ENCODE measurements at places on chromosomes 11 and 22.
A peak's percentile ranks its signal among the peaks of the same experiment; 100 is the strongest.

GRCh38 chr11:37718431-37718999, 1120.5 kb upstream of the RAG2 start:
- peak; percentile 73 for DNase-seq

DNA sequence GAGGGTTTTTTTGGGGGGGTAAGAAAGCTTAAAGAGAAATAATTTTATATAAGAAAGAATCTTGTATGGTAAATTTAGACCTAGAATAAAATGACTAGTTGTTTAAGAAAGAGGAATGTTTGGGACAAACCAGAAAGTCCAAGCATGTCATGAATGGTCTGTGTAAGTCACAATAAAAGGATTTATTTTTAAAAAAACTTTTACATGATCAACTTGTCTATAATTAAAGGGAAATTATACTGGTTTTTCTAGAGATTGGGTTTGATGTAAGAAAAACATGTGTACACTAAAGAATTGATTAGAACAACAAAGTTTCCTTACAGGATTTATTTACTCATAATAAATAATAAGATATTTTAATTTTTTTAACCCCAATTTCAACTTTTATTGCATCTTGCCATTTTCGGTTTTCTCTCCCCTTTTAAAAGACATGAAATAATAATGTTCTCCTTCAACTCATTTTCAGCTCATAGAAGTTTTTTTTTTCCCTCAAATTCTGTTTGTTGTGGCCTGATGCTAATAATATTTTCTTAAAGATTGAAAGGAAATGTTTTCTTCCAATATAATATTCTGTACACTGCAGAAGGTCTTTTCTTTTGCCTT, 35.4 kb upstream of the INCENP start:
- DNase-seq: no peak

DNA sequence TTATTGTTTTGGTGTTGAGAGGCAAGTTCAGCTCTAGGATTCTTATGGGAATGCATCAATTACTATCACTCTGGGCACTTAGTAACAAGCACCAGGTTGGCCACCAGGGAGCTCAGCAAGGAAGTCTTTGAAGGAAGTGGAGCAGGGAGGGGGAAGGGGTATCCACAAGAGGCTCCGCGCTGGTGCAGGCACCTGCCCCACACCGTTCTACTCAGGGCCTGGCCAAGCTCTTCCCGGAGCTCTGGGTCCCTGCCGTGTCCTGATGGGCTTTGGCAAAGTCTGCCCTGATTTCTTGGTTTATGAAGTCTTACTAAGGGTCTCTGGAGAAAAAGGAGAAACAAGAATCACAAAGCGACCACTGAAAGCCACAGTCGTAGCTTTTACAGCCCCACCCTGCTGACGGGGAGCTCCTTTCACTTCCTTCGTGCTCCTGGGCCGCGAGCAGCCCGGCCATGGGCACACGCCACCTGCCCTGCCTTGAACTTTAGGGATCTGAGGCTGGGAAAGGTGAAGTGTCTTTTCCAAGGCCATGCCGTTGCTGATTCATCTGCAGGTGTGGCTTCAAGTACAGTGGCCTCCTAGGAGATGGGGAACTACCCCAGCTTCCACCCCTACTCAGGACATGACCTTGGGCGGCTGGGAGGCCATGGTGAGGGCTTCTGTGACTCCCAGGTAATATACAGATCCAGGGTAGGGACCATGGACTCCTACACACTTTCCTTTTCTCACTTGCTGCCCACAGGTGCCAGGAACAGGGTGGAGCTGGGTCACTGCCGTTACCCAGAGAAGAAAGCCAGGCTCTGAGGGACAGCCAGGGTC, 15.9 kb upstream of the LRRC32 start:
- DNase-seq: no peak

DNA sequence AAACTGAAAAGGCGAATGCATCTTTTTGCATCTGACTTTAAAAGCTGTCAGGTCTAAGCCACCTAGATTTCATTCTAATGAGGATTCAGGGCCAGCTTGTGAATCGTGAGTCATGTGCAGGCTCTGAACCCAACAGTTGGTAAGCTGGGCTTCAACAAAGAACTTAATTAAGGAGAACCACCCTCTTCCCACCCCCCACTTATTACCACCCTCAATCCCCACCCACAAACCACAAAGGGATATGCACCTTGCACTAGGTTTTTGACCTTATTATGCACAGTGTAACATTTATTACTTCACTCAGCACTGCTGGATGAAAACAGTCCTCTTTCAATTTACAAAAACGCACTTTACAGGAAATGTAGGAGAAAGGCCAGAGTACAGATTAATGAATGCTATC, 94.1 kb upstream of the LIN7C start:
- DNase-seq: no peak

DNA sequence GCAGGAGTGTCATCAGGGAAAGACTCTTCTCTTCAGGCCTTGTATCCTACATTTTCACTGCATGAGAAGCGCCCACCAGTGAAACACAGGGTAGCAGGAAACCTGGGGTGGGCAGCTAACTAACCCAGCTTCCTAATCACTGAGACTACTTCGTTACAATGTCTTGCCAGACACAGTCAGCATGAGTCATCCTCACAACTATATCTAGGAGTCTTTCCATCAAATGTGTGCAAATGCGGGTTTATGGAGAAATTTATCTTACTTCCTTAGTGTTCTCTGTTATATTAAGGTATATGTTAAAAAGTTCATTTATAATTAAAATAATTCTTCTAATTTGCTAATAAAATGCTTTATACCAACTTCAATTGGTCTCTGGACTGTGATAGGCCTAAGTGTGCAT, 79.9 kb upstream of the RAB1B start:
- no peak for DNase-seq

- DNase-seq: no peak
These were observed 92.5 kb downstream of the TMPRSS5 start for GRCh38 chr11:113613619-113614018.

- DNase-seq: no peak
These were observed 243.5 kb upstream of the ANO3 start for GRCh38 chr11:26088391-26088790.

DNA sequence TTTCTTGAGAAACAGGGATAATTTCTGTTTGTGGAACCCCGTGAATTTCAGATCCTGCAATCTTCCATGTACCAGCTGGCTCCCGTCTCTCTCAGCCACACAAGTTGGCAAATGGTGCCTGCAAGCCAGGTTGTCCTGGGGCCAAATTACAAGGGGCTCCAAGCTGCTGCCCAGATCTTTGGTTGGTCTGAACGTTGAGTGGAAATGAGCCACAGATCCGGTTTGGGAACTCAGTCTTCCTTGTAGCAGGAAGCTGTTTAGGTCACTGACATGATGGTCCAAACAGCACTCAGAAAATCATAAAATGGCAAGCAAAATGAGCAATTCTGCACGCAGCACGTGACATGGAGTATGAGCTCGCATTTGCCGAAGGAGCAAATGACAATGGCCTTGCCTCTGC, 1496.4 kb downstream of the TBC1D22A start:
- DNase-seq: peak; percentile 86

GRCh38 chr11:58958500-58958899, 19.2 kb downstream of the GLYATL1 start:
- no peak for DNase-seq

GRCh38 chr11:12592283-12592682, 81.9 kb upstream of the TEAD1 start:
- no peak for DNase-seq

GRCh38 chr22:23815541-23816155, 23.2 kb downstream of the DERL3 start:
- no peak for DNase-seq

DNA sequence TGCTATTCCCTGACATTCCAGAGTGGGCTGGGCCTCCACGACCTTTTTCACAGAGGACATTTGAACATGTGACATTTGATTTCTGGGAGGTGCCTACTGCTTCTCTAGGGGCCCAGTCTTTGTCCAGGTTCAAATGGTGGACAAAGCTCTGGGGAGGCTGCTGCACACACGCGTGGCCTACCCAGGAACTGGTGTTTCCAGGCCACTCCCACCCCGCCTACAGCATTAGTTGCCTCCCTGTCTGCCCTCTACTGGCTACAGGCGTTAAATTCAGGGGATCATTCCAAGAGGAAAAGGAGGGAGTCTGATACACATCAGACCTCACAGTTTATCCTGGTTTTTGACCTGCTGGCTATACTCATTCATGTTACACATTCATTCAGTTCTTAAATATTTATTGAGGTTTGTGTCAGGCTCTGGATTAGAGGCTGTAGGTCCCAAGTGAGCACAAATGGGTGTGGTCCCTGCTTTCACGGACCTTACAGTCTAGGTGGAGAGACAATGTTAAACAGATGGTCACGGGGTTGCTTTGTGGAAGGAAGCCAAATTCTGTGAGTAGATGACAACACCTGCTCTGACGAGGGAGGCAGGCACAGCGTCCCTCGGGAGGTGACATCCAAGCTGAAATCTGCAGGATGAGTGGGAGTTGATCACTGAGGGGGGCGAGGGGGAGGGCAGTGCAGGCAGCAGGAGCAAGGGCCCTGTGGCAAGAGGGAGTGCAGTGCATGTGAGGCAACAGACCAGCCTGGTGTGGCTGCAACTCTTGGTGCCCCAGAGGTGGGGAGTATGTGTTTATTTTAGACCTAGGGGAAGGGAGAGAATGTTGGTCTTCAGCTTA, 11.8 kb downstream of the TUB start:
- peak; percentile 21 for DNase-seq

DNA sequence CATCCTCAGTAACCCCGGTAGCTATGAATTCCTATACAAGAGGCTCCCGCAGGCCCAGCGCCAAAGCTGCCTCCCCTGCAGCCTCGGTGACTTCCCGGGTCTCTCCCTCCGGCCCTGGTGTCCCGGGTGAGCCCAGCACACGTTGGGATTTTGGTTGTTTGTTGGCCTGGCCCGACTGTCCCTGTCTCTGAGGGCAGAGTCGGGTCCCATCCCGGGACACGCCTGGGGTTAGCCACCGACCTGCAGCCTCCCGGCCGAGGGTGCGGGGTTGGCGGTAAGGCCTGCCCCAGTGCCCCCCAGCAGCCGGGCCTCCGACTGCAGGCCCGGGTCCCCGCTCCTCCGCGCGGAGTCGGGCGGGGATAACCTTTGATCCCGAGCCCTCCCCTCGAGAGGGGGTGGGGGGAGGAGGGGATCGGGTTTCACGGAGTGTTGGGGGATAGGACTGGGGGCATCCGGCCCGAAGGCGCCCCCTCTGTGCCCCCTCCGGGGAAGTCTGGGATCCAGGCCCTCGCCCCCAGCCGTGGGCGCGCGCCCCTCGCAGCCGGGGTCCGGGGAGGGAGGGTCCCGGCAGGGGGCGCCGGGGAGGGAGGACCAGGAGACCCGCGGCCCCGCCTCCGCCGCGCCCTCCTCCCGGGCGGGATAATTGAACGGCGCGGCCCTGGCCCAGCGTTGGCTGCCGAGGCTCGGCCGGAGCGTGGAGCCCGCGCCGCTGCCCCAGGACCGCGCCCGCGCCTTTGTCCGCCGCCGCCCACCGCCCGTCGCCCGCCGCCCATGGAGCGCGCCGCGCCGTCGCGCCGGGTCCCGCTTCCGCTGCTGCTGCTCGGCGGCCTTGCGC, at the start of gene FBLN1:
FBLN1 (plus strand) TSS at position 669 of the 835 bp plus-strand sequence; CDS start at position 772, 103 bp downstream.
- no peak for DNase-seq

GRCh38 chr22:19346677-19347265, 55.3 kb upstream of the CLTCL1 start:
- no peak for DNase-seq

All from NCI-H446 treated with DMSO at 0.1 percent for 48 hours (cell line).